Right cardiac atrium (tissue), 5 donors: ENCODE measurements at places on chromosomes 4 and X.

DNA sequence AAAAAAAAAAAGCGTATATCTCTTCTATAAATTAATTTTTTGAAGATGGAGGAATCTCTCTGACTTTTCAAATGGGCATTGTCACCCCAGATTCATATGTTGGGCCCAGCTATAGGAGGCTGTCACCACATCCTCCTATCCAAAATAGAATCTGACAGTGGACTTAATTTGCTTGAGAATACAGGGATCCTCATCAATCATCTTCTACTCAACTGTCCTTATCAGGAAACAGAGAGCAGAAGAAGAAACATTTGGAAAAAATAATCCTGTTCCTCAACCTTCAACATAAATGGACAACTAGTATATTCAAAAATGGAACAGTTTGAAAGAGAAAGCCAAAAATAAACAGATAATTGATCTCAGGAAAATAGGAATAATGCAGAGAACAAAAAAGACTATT lies 725.4 kb upstream of the INTU start:
- DNase-seq: no peak

DNA sequence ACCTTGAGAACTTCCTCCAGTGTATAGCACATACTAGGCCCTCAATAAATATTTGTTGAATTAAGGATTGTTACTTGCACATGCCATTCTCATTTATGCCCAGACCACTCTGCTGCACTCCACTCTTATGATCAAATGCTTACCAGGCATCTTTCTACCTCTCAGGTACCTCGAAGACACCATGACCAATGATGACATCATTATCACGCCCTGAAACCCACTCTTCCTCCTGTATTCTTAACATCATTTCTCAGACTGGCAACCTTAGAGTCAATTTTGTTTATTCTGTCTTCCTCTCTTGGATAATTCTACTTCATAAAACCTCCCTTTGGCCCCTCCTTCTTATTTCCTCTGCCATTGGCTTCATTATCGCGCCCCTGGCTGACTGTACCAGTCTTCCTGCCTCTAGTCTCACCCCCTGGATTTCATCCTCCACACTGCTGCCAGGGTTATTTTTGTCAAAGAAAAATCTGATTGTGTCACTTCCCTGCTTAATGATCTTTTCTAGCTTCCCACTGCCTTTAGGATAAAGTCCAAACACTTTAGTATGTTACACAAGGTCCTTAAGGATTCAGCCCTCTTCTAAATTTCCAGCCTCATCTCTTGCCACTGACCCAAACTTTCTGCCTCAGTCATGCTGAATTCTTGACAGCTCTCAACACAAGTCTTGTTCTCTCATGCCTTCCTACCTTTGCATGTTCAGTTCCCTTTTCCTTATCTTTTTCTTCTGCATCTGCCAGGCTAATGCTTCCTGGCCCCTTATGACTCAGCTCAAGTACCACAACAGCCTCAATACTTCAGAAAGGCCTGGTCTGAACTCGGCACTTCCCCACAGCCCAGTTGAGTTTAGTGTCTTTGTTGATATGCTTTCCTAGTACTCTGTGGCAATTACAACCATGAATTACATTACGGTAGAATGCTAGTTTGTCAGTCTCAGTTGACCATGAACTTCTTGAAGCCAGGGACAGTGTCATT lies 45.8 kb downstream of the HDAC8 start:
- DNase-seq: no peak

DNA sequence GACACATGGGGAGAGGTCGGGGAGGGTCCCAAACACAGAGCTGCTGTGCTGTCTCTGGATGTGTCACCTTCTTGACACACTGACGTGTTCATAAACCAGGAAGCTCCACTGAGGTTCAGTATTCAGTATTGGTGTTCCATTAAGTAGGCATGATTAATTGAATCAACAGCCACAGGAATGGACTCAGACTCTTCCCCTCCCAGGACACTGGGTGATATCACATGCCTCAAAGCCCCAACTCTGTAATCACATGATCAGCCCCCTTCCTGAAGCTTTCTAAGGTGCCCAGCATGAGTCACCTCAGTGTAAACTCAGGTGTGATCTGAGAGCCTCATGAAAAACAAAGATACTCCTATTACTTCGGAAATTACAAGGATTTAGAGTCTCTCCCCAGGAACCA lies 21.1 kb upstream of the HNRNPD start:
- no peak for DNase-seq

- DNase-seq: no peak
These were observed 129.5 kb upstream of the INPP4B start for GRCh38 chr4:142975618-142976017.

DNA sequence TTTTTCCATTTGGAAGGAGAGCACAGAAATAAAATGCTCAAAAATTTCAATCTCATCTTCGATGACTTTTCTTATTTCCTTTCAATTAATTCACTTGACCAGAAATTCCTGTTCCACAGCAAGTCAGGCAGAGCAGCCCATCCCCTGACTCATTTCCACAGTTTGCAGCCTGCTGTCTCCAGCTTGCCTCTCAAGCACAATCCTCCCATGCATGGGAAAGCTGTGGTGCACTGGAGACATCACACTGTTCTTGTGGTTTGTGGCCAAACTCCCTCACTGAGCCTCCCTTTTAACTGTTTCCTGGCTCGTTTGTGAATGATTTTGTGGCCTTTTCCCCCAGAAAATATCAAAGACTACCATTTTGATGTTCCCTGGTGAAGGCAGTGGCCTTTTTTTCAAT lies 114.0 kb upstream of the ENPEP start:
- DNase-seq: no peak

GRCh38 chr4:5957076-5957475 lies 61.2 kb downstream of the C4orf50 start:
- no peak for DNase-seq

DNA sequence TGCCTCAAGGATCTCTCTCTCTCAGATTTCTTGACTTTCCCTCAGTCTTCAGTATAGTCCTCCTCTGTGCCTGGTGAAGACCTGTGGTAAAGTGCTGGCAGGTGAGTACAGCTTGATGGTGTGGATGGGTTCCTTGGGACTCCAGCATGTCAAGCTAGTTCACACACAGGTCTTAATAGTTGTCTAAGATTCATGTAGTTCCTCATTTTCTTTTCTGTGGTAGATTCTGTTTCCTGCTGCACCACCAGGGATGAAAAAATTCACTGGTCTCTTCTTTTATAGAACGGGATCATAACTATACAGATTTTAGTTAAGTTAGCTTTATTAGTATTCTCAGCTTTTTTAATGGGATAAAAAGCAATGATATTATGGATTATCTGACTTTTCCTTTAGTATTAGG lies 32.5 kb upstream of the PAQR3 start:
- no peak for DNase-seq

DNA sequence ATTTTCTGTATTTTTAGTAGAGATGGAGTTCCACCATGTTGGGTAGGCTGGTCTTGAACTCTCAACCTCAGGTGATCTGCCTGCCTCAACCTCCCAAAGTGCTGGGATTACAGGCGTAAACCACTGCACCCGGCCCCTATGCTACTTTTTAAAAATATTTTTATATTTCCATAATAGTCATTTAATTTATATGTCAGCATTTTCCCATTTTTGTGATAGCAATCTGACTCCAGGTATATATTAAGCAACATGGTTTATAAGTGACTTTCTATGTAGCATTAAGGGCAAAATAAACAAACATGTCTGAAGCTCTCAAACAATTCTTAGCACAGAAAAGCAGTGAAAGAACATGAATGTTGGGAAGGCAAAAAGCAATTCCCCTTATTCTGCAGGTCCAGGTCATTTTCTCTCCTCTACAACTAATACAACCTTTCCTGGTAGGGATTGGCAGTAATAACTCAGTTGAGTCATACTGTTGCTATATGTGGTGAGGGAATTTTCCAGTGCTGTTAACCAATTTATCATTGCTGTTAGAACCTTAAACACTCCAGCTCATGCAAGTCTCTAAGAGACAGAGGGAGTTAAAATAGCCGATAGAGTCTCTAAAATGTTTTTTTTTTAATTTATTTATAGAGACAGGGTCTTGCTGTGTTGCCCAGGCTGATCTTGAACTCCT lies 24.0 kb downstream of the SMIM14 start:
- DNase-seq: no peak
